ENCODE measurements at places on chromosomes 7 and 10.

DNA sequence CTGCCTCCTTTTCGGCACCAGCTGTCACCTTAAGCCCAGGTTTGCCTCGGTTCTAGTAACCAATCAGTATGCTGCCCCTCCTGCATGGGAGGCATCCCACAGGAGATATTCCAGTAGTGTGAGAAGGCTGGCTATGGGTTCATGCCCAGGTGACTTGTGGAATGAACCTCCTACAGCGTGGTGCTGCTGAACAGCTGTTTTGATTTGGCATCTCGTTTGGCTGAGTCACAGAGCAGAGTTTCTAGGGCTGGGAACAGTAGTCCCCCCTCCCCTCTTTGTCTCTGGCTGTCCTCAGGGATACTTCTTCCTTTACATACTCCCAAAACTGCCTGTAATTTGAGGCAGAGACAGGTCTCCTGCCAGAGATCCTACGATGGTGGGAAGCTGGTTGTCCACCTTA is 16.1 kb downstream of the R3HCC1L start:
- DNase-seq = no peak

- no peak for DNase-seq
Observed at GRCh38 chr7:44461387-44461786, 29.1 kb downstream of the NUDCD3 start.

GRCh38 chr7:11616466-11616865 is 215.5 kb downstream of the THSD7A start:
- DNase-seq = no peak

GRCh38 chr7:100884736-100885439 is 4.6 kb downstream of the UFSP1 start:
- no peak for DNase-seq

DNA sequence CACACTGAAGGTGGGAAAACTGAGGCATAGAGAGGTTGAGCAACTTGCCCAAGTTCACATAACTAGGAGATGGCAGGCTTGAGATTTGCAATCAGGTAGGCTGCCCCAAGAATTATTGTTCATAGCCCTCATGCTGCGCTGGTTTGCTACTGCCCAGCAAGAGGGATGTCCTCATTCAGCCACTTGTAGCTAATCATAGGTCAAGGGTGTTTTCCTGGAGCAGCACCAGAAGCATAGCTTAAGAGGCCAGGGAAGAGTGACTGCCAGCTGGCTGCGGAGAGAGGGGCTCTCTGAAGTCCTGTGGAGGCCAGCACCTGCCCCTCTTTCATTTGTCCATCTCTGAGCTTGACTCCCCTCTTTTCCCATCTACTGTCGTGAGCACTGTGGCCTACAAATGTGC is 15.0 kb downstream of the CDHR3 start:
- no peak for DNase-seq

DNA sequence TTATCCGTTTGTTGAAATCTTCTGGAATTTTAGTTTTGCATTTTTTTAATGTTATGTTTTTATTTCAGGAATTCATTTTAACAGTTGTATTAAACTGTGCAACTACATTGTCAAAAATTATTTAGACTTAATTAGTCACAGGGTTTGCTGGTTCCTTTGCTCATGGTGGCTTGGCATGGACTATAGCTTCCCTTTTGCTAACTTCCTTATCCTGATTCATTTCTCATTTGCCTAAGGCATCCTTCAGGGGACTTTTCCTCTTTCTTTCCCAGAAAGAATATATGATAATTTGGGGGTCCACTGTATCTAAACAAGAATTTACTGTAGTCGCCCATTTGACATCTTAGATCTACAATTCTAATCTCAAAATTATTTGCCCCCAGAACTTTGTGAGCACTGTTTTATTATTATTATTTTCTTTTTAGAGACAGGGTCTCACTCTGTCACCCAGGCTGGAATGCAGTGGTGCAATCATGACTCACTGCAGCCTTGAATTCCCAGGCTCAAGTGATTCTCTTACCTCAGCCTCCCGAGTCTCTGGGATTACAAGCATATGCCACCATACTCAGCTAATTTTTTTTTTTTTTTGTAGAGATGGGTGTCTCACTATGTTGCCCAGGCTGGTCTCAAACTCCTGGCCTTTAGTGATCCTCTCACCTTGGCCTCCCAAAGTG is 13.9 kb downstream of the FIGNL1 start:
- no peak for DNase-seq

DNA sequence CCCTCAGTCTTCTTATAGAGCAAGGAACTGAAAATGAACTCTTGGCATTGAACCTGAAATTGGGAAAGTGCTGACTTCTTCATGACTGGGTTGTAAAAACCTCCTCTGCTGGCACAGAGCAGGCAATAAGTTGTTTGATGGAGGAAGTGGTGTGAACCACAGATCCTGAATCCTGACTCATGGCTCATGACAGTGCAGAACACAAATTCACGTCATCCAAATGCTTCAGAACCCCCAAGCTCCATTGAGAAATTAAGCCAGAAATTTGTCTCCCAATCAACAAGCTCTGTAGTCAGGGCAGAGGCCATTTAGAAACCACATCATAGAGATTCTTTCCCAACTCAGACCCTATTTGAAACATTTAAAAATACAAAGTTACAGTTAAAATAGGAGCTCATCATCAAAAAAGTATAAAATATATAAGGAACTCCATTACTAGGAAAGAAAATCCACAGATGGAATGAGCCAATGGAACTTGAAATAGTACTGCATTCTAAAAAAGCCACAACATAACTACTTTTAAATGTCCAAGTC is 10.3 kb upstream of the STK17A start:
- no peak for DNase-seq

DNA sequence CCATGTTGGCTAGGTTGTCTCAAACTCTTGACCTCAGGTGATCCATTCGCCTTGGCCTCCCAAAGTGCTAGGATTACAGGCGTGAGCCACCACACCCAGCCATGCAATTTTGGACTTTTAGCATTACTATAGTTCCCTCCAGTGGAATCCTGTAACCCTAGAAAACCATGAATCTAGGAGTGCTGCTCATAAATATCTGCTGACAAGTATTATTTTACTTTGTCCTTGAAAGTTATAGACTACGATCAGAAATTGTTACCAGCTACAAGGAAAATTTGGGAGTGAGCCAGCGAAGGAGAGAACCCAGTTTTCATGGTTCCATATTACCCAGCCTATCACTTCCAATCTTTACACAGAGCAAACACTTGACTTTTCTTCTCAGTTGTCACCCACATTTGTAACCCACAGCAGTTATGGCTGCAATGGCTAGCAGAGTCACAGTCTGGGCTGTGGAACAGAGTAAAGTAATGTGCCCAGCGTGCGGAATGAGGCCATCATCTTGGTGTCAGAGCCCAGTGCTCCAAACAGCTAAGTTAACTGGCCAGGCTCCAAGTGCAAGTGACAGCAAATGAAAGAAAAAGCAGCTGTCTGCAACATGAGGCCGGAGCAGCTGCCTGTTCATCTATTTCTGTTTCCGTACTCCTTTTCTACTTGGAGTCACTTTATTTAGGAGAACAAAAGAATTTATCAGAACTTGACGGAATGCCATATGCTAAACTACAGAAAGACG is 29.9 kb downstream of the ZC3HC1 start:
- DNase-seq = no peak

DNA sequence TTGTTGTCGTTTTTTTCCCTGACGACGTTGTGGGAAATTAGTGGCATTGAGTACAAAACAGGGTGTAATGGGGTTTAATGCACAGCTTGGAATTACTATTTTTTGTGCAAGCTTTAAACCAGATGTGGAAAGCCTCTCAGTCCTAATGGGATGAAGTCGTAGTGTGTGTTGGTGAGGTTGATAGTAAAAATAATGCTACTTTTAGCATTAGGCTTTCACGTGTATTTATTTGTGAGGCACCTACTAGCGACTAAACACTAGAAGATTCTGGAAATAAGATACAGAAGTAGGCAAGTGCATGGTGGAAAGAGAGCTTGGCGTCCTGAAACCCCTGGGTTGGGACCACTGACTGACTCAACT is 588 bp upstream of the ORC5 start:
- DNase-seq = no peak

- no peak for DNase-seq
Observed at GRCh38 chr7:84271543-84271942, 77.0 kb upstream of the SEMA3A start.

- no peak for DNase-seq
Observed at GRCh38 chr10:6070660-6071059, 8.5 kb upstream of the IL2RA start.

- no peak for DNase-seq
Observed at GRCh38 chr7:142299237-142299781, 41.5 kb upstream of the PRSS58 start.

DNA sequence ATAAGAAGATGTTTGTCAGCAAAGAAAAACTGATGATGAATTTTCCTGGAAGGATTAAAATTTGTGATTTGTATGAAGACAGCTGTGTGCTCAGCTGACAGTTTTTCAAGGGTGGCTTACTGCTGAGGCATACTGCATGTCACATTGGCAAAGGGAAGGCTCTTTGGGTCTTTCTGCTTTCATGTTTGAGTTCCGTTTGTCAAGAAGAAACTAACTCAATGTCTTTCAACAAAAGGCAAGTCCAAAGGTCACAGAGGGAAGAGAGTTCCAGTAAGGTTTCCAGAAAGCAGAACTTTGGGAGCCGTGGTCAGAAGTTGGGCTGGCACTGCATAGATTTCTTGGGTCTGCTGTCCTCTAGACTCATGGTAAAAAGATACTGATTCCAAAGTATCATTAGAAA is 16.9 kb downstream of the DYDC2 start:
- no peak for DNase-seq

DNA sequence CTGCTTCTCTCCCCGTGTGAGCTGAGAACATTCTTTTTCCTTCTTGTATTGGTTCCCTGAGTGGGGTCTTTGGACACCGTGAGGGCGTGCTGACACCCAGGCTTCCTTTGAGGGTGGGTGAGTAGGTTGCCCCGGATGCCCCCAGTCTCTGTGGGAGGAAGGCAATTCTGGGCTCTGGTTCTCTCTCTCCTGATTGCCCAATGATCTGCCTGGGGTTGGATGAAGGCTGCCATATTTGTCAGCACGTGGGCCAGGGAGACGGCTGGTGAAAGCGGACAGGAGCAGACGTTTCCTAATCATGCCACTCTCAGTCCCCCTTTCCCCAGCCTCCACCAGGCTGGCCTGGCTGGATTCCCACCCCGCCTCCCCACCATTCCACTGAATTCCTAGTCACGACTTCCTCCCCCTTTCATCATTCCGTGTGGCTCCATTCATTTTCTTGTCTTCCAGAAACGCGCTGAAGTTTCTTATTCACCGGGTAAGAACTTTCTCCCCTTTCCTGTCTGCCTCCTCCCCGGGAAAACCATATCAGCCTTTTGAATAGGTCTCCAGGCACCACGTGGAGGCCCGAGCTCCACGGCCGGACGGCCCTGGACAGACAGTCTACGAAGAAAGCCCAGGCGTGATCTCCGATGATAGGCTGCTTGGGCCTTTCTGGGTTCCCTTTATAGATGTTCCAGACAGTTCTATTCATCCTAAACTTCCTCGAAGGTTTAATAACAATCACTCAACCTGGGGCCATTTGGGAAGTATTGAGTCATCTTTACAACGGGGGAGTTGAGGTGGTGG is 98.7 kb upstream of the NPTX2 start:
- no peak for DNase-seq

GRCh38 chr7:148481971-148482626 is 108.5 kb upstream of the C7orf33 start:
- peak; percentile 72 for DNase-seq

DNA sequence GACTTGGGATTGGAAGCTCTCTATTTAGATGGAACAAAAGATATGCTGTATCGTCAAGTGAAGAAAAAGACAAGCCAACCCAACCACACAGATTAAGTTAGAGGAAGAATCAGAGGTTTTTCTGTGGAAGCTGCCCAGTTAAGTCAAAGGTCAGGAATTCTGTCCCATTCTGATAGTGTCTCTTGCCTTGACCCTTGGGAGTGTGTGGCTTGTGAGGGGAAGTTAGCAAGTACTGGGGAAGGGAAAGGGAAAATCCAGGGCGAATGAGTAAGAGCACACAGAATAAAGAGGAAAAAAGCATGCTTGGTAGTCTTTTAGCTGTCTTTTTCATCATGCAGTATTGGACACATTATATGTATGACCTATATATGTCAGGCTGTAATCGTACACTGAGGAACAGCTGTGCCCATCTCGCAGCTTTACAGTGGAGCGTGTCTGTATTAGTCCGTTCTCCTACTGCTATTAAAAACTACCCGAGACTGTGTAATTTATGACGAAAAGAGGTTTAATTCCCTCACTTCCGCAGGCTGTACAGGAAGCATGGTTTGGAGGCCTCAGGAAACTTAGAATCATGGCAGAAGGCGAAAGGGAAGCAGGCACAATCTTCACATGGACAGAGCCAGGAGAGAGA is 197.2 kb downstream of the GALNT17 start:
- DNase-seq = no peak

DNA sequence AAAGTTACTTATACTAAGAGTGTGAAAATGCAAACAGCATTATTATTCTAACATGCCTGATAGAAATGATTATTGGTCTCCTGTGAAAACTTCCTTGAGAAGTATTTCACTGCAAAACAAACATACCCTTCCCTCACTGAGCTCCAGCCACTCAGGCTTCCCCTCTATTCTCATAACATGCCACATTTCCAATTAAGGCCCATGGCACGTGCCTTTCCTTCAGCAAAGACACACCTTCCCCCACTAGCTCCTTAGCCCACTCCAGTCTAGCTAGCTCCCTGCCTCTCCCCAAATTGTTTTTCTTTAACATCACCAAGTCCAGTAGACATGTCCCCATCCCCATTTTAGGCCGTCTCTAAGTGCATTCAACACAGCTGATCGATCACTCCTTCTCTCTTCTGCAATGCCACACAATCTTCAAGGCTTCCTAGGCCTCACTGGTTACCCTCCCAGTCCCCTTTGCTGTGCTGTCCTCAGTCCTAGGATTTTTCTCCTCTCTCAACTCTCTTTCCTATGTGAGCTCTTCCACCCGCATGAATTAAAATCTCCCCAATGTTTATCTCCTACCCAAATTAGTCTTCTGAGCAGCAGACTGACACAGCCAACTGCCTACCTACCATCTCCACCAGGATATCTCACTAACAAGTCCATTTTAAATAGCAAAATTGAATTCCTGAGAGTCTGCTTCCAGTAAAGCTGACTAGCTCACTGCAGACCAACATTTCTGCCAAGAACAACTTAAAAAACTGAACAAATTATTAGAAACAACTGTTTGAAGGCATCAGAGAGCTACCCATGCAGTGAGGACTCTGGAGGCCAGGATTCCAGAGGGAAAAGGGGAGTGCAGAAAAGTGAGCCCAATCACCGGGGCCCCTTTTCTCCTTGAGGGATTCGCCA is 11.9 kb downstream of the CYTH3 start:
- no peak for DNase-seq

- DNase-seq = no peak
Observed at GRCh38 chr7:4951903-4952636, 6.9 kb downstream of the MMD2 start.

Data from NCI-H524 treated with DMSO at 0.1 percent for 48 hours (cell line).